ENCODE measurements at places on chromosomes 7 and 10.
A peak's percentile ranks its signal among the peaks of the same experiment; 100 is the strongest.

DNA sequence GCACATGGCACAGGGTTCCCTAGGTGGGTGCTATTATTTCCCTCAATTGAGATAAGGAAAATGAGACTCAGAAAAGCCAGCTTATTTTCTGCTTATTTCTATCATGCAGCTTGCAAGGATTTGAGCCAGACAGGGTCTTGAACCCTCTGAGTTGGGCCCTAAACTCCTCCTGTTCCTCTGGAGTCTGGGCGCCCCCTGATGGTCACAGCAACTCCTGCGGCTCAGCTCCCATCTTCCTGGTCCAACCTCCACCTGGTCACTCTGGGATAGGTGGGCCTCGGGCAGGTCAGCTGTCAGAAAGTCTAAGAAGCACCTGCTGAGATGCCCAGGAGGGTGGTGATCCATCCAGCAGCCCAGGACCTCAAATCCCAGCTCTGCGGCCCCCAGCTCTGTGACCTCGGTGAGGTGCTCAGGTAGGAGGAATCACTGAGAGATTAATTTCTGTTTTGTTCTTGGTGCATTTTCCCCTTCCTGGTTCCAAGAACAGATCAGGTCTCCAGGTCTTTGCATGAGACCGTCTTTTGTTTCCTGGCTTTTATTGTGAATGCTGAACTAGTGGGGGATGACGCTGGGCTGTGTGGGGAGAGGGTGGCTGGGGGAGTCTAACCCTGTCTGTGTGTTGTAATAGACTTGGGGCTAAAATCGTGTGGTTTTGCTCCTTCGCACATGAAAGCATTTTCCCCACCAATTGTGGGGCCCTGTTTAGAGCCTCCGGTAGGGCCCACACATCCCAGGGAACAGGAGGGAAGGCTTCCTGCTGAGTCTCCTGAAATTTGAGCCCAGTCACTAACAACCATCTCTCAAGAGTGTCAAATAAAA lies 32.8 kb downstream of the TMEM130 start:
- peak; percentile 52 for DNase-seq

GRCh38 chr10:123788981-123789380 lies 102.6 kb downstream of the CPXM2 start:
- no peak for DNase-seq

- DNase-seq, result peak; percentile 54
Measured at GRCh38 chr7:75920431-75921161, 5.6 kb downstream of the POR start.

DNA sequence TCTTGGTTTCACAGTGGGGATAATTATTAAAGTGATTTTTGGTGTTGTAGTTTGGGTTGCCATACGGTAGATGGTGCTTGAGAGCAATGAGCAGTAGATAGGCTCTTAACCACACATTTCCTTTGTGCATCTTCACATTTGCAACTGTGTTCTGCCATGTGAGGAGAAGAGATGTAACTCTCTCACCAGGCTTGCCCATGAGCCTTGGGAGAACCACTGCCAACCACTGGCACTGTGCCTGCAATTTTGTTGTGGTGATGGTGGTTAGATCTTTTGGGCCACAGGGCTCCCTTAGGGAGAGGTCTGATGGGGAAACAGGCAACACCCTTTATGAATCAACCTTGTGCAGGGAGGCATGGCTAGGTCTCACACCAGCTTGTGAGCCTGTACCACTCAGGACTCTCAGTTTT lies 204.3 kb downstream of the CCDC7 start:
- peak; percentile 1 for DNase-seq

DNA sequence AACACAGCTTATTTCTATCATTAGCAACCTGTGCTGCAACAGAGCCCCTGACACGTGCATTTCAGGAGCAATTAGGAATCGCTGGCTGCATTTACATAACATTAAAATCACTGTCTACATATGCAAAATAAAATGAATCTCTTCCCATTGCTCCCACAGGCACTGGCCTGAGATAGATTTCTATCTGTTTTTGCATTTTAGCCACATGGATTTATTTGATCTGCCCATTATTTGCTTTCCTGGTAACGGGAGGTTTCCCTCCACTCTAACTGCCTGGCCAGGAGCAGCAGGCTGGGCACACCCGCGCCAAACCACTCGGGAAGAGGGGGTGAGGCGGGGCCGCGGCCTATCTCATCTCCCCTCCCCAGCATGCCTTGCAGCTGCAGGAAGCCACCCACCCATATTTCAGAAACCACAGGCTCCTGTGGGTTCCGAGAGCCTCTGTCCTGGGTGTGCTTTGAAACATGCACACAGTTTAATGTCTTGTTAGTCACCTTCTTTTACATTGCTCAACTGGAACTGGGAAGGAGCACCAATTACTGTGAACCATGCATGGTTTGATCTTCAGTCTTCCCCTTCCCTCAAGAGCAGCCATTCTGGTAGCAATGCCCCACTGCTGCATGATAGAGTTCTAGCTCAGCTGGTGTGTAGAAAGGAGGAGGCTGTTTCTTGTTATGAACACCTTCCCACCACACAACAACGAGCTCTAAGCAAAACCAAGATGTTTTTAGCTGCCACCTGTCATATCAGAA lies 37.7 kb upstream of the IKZF1 start:
- no peak for DNase-seq

GRCh38 chr10:8060010-8060703 lies 5.7 kb downstream of the GATA3 start:
- no peak for DNase-seq

- peak; percentile 70 for DNase-seq
Measured at GRCh38 chr10:97714401-97715258, 1.1 kb downstream of the MARVELD1 start.

- no peak for DNase-seq
Measured at GRCh38 chr7:2582006-2582735, 23.4 kb downstream of the IQCE start.

DNA sequence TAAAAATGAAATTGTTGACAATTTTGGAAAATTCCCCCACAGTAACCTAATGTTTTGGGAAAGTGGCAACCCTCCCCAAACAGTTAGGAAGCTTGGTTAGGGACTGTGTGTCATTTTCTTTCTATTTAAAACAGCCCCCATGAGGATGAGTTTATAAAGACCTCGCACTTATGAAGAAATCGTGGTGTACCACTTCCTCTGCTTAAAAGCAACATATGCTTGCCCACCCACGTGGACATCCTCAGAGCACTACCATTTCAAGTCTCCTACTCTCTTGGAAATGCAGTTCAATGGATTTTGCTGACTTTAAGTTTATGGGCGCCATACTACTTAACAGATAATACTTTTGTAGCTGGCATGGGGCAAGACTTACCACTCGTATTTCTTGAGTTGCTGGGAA lies 223.8 kb downstream of the DYNC1I1 start:
- no peak for DNase-seq

- no peak for DNase-seq
Measured at GRCh38 chr10:116185199-116185867, 87.7 kb downstream of the GFRA1 start.

GRCh38 chr7:158766570-158767281 lies 62.1 kb upstream of the NCAPG2 start:
- no peak for DNase-seq

GRCh38 chr10:3972460-3973301 lies 187.7 kb upstream of the KLF6 start:
- DNase-seq, result no peak

GRCh38 chr10:103651783-103652476 lies 158.4 kb downstream of the NEURL1 start:
- no peak for DNase-seq

DNA sequence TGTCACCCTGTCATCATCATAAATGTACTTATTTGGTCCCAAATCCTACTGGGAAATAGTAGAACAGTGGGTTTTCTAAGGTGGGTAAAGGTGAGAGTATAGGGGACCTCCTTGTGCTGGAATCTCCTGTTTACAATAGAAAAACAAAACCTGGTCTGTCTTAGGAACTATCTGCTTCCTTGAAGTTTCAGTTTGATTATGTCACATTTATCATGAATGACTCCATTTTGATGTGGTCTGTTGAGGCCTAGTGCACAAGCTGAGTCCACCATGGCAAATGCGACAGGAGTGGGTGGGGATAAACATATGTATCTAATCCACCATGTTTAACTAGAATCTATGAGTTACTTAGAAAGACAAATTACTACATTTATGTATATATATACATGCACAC lies 13.0 kb upstream of the REPIN1 start:
- DNase-seq, result no peak

GRCh38 chr10:68212721-68213352 lies 19.1 kb downstream of the ATOH7 start:
- peak; percentile 73 for DNase-seq

DNA sequence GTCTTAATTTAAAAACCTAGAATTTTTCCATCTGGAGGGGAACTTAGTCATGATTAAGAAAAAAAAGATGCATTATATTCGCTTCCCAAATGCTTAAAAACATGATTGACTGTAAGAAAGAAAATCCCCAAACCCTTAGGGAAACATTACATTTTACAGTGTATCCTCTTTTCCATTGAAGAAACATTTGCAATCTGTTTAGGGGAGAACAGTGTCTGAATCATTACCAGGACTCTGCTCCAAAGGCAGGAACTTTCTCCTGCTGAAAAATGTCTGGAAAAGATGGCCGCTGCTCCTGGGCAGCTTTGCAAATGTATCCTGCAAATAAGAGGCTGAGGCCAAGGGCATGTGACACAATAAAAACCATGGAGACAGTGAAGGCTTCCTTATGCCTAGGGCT lies 173.7 kb downstream of the BUB3 start:
- no peak for DNase-seq

DNA sequence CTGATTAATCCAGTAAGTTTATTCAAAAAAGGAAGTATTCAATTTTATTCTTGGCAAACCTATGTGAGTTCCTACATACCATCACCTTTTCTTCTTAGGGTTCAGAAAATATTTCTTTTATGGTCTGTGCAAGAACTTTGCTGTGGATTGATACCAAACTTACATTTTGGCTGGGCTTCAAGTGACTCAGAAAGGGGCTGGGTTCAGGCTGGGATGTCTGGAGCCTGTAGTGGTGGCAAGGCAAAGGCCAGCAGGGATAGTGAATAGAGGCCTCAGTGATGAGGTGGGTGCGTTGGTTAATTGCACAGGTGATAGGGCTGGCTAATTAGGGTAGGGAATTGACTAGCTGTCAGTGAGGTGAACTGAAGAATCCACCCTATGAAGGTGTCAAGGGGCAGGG lies 40.2 kb upstream of the ATXN7L1 start:
- DNase-seq, result peak; percentile 52

DNA sequence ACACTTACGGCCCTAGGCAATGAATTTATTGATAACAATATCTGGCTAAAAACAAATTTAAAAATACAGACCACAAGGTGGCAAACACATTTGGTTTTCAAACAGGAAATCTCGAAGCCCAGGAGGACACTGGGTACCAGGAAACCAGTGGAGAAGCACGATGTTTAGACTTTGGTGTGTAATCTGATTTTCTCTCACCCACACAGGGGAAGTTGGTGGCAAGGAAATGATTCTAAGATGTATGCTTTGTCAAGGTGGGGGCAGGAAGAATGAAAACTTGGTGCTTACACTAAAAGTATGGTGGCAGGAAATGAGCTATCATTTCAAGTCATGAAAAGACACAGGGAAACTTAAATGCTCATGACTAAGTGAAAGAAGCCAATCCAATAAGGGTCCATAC lies 113.2 kb upstream of the ANKRD1 start:
- DNase-seq, result no peak

DNA sequence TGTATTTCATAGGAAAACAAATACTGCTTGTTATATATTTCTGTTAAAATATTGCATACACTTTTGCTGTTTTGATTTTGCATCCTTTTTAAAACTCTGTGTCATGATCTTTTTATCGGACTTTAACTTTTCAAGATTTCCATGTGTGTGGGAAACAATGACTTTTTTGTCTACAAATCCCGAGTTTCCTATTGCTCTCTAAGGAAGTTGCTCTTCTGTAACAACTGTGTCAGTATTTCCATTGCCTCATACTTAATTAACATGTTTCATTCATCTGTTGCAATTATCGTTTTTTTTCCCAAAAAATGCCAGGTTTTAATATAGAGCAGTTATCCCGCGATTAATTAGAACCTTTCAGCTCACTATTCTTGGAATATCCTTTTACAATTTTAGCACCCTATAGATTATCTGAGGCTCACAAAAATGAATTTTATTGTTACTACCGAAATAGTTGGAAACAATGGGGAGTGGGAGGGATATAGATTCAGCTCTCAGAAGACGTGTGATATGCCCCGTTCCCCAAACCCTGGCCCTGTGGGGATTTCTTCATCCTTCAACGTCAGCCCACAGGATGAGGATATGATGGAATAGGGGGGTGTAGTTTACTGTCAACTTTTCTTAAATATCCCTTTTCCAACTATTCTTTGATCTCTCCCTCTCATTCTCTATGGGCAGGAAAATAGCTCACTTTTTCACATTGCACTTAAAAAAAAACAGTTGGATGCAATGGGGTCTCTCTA lies 297.6 kb upstream of the IGFBP3 start:
- no peak for DNase-seq

DNA sequence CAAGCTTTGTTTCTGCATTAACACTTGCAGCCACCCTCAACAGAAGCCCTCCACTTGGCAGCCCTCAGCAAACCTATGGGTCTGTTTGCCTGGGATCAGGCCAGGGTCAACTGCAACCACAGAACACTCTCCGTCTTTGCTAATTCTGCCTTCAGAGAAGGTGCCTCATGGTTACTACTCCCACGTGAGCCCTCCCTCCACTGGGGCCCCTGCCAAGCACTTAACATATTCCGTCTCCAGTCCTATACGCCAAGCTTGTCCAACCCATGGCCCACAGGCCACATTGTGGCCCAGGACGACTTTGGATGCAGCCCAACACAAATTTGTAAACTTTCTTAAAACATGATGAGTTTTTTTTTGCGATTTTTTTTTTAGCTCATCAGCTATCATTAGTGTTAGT lies 54.7 kb downstream of the HSPA12A start:
- no peak for DNase-seq

GRCh38 chr10:37314350-37314749 lies 189.0 kb downstream of the ANKRD30A start:
- no peak for DNase-seq

DNA sequence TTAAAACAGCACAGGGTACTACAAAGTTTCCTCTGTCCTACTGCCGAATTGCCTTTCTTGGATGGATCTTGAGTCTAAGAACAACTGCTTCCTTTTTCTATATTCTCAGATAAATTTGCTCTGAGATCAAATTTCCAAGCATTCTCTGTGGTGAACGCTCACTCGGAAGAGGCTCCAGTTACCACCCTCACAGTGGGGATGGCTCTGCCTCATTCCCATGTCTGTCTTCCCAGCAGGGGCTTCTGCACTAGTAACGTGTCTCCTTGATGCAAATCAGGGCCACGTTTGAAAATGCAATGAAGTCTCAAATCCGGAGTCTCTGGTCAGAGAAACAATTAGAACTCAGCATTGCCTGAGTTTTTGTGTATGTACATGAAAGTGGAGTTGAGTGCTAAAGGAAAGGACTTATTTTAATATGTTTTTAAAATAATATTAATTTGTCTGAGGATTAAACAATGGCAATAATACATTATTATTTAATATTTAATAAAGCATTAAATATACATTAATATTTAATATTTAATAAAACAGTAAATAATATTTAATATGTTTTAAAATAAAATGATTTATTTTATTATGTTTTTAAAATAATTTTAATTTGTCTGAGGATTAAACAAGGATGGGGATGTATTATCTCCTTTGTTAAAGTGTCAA lies 61.8 kb downstream of the INHBA start:
- DNase-seq, result peak; percentile 94

All from choroid plexus epithelial cell (primary cell).